Lung (tissue), 17 donors: ENCODE measurements at places on chromosomes 13 and 19. TPM values are rescaled to one million over a fixed set of nuclear protein-coding genes. Genes with fewer than 3 reads are reported as not detected.

- H3K27ac ChIP-seq: no peak overlapping the region
- no peaks in the 10 kb centered on the region for H3K36me3 ChIP-seq
- H3K4me1 ChIP-seq: no peaks in the 10 kb centered on the region
- H3K4me3 ChIP-seq: no peak overlapping the region
- H3K27me3 ChIP-seq: no peaks in the 10 kb centered on the region
Measured at GRCh38 chr13:73335944-73336343, 277.1 kb downstream of the KLF5 start.

DNA sequence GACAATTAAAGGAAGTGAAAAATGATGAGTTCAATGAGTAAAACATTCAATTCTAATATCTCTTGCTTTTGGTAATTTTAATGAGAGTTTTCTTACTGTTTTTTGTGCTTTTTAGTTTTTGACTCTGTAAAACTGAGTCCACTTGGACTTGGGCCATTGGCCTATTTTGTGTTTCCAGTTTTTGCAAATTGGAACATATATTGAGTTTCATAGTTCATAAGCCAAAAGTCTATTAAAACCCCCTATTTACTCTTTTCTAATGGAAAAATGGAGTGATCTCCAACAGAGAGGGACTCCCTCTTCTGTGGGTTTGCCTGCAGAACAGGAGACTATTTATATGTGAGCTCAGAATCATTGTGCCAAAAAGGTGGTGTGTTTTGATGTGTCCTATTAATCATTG, 219.7 kb upstream of the SPRY2 start:
- H3K4me3 ChIP-seq: no peak overlapping the region
- no peak for DNase-seq
- H3K27ac ChIP-seq: no peak overlapping the region
- H3K36me3 ChIP-seq: no peaks in the 10 kb centered on the region
- no peaks in the 10 kb centered on the region for H3K27me3 ChIP-seq

GRCh38 chr13:33119856-33120543, 103.8 kb downstream of the KL start:
- peak overlapping the region; percentile 40 for H3K27ac ChIP-seq
- peaks cover 42% of the 10 kb centered on the region for H3K36me3 ChIP-seq
- H3K27me3 ChIP-seq: no peaks in the 10 kb centered on the region
- DNase-seq: no peak

- no peaks in the 10 kb centered on the region for H3K4me1 ChIP-seq
- no peak overlapping the region for H3K4me3 ChIP-seq
- peak; percentile 59 for DNase-seq
- H3K36me3 ChIP-seq: no peaks in the 10 kb centered on the region
- H3K27ac ChIP-seq: no peak overlapping the region
Measured at GRCh38 chr19:40523322-40524047, 53.2 kb upstream of the SHKBP1 start.

ZNF556 gene
- total RNA-seq: not detected

GRCh38 chr19:35506011-35506410, 7.4 kb downstream of the DMKN start:
- H3K4me1 ChIP-seq: peaks cover 3% of the 10 kb centered on the region
- peaks cover 12% of the 10 kb centered on the region for H3K27me3 ChIP-seq
- H3K36me3 ChIP-seq: no peaks in the 10 kb centered on the region
- H3K27ac ChIP-seq: no peak overlapping the region
- H3K4me3 ChIP-seq: no peak overlapping the region

DNA sequence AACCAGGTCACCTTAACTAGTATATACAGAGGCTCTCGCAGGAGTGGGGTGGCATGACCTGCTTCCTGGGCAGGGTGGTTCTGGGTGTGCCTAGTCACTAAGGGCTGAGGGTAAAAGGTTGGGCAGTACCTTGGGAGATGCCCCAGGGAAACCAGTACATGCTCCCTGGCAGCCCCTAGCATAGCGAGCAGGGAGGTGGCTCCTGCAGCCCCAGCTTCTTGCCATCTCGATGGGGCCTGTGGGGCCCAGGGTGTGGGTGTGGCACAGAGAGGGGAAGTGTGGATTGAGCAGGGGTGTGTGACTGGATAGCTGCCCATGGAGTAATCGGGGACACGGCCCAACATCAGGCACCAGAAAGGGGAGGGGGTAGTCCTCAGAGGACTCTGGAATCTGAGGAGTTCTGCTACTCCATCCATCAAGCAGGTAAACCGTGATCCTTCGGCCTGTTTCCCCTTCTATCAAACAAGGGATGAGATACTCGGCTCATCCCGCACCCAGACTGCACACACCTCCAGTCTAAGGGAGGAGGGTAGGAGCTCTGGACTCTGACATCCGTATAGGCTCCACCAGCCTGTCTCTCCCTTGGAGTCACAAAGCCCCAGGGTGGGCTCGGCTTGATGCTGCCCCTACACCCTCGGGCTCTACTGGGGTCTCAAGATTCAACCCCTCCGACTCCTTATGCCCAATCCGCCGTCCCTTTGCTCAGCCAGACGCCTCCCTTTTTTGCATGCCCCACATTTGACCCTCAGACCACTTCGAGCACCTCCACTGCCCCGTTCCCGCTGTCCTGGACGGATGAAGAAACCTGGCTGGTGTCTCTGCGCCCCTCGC, 1.1 kb downstream of the ZBTB45 start:
- peaks cover 16% of the 10 kb centered on the region for H3K36me3 ChIP-seq
- no peaks in the 10 kb centered on the region for H3K27me3 ChIP-seq
- H3K4me3 ChIP-seq: peak overlapping the region; percentile 65
- peaks cover 2% of the 10 kb centered on the region for H3K4me1 ChIP-seq
- peak overlapping the region; percentile 94 for H3K27ac ChIP-seq
- DNase-seq: no peak

HNRNPM gene
- total RNA-seq: 194 TPM

DNA sequence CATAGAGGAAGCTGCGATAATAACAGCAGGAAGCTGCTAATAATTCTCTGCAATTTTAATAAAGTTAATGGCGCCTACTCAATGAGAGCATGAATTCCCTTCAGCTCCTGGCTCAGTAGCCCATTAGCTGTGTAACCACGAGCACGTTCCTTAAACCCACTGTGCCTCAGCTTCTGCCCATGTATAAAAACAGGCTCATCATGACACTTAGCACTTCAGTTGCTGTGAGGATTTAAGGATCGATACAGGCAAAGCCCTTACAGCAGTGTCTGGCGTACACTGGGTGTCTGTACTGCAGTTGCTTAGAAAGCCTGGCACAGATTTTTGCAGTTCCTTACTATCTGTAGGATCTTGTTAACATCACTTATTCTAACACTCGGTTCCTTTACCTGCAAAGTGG, 673.4 kb upstream of the ARGLU1 start:
- no peak overlapping the region for H3K4me3 ChIP-seq
- H3K27me3 ChIP-seq: no peaks in the 10 kb centered on the region
- H3K4me1 ChIP-seq: no peaks in the 10 kb centered on the region
- DNase-seq: no peak
- no peak overlapping the region for H3K27ac ChIP-seq
- no peaks in the 10 kb centered on the region for H3K36me3 ChIP-seq

DNA sequence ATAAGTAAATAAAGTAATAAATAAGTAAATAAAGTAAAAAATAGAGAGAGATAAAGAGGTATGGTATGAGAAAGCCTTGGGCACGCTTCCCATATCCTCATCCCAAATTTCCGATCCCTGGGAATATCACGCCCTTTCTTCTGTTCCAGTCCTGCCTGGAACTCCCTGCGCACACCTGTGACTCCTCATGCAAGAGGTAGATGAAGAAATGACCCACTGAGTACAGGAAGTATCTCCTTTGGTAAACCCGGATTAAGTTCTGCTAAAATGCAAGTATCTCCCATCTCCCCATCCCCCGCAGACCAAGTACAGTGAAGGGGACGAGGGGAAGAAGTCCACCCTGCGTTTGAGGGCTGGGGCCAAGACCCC, 399 bp upstream of the ZNF136 start:
- no peaks in the 10 kb centered on the region for H3K36me3 ChIP-seq
- H3K4me3 ChIP-seq: peak overlapping the region; percentile 74
- DNase-seq: no peak
- H3K4me1 ChIP-seq: peaks cover 3% of the 10 kb centered on the region
- peak overlapping the region; percentile 96 for H3K27ac ChIP-seq
- H3K27me3 ChIP-seq: no peaks in the 10 kb centered on the region
